Fibroblast of upper back skin (primary cell): ENCODE measurements at places on chromosomes 2 and 18.

GRCh38 chr18:11775436-11776174 is 75.6 kb upstream of the CHMP1B start:
- no peak for DNase-seq

DNA sequence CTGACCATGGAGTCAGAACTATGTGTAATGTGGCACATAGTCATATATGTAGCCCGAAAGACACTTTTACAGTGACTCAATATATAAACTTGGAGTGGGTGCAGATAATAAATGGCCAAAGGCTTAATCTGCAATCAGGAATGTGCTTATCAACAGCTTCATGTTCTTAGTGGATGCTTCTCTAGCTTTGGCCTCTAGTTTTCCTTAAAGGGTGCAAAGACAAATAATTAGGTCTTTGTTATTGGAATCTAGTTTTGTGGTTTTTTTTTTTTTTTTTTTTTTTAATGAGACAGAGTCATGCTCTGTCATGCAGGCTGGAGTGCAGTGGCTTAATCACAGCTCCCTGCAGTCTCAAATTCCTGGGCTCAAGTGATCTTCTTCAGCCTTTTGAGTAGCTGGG is 625.6 kb downstream of the EPHA4 start:
- DNase-seq: no peak

DNA sequence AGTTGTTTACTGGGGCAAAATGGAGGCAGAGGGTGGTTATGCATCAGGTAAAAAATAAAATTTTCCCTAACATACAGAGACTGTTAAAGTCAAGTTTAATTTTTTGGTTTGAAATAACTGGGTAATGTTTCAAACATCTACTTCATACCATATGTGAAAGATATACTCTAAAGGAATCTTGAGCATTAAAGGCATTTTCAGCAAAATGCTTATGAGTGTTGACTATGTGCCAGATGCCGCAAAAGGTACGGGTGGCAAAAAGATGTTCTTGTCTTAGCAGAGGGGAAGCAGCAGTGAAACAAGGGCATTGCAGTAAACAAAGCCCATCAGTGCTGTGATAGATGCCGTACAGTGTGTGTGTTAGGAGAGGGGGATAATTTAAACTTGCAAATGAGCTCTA is 263.1 kb upstream of the ID2 start:
- DNase-seq: peak; percentile 97

DNA sequence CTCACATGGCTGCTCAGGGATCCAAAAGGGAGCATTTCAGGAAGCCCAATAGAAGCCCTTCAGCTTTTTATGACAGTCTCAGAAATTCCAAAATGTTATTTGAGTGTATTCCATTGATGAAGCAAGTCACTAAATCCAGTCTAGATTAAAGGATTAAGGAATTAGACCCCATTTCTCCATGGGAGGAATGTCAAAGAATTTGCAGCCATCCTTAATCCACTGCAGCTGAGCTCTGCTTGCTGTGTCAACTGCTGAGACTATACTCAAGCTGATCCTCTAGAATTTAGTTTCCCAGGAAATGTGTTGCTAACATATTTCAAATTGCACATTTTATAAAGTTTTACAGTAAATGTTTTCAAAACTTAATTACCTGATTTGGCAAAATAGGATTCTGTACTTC is 28.4 kb upstream of the C2orf69 start:
- DNase-seq: no peak

GRCh38 chr18:23617412-23618014 is 31.2 kb upstream of the NPC1 start:
- no peak for DNase-seq

DNA sequence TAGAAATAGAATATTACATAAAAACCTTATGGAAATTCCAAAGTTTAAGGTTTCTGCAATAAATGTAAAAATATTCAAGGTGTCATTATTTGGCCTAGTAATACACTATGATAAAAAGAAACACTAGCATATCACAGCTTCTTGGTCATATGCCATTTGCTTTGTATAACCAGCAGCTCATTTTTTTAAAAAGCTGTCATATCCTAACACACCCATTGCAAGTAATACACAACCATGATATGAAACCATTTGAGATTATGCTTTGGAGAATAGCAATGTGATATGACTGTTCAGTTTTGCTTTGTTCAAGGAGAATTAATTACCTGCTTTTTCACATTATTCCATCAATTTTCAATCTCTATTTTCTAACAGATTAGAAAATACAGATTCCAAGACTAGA is 149.0 kb downstream of the IKZF2 start:
- no peak for DNase-seq

- DNase-seq: no peak
These were observed 362.0 kb downstream of the ZNF521 start for GRCh38 chr18:24989760-24990593.

GRCh38 chr2:238873841-238874240 is 26.0 kb downstream of the TWIST2 start:
- no peak for DNase-seq

DNA sequence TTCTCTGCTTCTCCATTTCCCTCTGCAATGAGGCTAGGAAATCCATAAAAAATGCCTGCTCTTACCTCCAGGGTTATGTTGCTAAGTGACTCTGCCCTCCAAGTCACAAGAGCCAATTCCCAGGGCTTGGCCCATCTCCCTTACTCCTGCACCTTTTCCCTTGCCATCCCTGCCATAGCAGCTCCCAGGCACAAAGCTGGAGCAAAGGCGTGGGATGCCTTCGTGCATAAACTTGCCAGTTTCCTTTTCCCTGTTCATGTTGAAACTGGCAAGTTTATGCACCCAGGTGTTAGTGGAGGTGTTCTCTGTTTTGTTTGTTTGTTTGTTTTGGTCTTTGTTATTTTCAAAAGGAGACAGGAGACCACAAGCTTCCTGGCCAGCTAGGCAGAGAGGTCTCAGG is 195.1 kb downstream of the ACKR3 start:
- DNase-seq: no peak

GRCh38 chr2:58097025-58097424 is 50.4 kb downstream of the VRK2 start:
- no peak for DNase-seq

GRCh38 chr2:74076074-74076470 is 71.6 kb downstream of the BOLA3 start:
- no peak for DNase-seq

- no peak for DNase-seq
These were observed 275.3 kb downstream of the KCNS3 start for GRCh38 chr2:18153741-18154140.

- DNase-seq: no peak
These were observed 39.6 kb downstream of the POLR1A start for GRCh38 chr2:86066007-86066578.

- DNase-seq: peak; percentile 27
These were observed 131.4 kb upstream of the CCDC68 start for GRCh38 chr18:55090564-55091188.

GRCh38 chr2:208064220-208064961 is 39.1 kb upstream of the PLEKHM3 start:
- DNase-seq: peak; percentile 93

DNA sequence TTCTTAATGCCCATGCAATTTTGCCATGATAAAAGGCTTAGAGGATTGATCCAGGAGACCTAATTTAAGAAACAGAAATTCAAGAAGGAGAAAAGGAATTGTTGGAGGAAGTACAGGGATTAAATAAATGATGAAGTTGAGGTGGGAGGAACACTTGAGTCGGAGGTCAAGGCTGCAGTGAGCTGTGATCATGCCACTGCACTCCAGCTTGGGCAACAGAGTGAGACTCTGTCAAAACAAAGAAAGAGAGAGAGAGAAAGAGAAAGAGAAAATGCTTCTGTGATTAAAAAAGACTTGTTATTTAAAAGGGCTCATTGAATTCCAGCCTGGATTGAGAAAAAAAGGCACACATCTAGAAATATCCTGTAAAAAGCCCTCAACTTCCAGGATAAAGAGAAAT is 123.2 kb downstream of the B3GNT2 start:
- no peak for DNase-seq

- peak; percentile 94 for DNase-seq
These were observed 119.1 kb downstream of the BAZ2B start for GRCh38 chr2:159497256-159497655.
